ENCODE measurements at places on chromosomes 3 and 15.

DNA sequence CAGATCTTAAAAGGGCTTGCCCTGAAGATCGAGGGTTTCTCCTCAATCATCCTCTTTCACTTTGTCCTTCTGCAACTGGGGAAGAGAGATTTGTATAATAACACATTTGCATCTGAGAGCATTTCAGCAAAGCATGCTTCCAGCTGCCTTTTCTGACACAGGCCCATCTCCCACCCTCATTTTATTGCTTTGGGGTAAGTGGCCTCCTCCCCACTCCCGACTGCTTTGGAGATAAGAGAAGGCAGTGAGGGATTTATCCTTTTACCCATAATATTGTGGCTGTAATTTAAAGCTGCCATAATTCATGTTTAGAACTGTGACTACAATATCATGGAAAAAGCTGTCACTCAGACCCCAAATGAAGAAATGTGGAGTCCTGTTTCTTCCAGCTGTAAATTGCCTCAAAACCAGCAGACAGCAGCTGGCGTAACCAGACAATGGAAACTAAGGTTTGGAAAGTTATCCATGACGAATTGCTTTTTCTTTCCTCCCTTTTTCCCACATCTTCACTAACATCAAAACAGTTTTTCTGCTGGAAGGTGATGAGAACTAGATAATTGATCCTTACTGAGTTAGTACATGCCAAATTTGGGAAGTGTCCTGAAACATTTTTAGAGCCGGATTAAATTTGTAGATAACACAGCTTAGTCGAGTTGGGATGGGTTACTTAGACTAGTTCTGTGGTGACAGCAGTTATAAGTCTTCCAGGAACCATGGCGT is 104.2 kb upstream of the PFN2 start:
- no peak for DNase-seq

DNA sequence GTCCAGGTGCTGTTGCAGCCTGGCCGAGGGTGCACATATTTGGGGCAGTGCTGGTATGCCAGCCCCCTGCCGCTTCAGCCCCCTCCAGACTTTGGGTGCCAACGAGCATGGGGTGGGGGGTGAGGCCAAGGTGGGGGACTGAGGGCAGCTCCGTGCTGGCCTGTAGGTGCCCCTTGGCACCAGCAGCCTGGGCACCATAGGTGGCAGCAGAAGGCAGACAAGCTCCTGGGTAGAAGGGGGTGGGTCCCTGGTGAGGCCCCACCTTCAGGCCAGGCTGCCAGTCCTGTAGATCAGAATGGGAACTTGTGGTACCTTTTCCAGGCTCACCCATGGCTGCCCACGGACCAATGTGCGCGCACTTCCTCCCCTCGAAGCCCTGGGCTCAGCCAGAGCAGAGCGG is 16.1 kb upstream of the PLA2G4E start:
- DNase-seq = no peak

GRCh38 chr15:57866149-57866736 is 159.7 kb downstream of the POLR2M start:
- DNase-seq = peak; percentile 15

DNA sequence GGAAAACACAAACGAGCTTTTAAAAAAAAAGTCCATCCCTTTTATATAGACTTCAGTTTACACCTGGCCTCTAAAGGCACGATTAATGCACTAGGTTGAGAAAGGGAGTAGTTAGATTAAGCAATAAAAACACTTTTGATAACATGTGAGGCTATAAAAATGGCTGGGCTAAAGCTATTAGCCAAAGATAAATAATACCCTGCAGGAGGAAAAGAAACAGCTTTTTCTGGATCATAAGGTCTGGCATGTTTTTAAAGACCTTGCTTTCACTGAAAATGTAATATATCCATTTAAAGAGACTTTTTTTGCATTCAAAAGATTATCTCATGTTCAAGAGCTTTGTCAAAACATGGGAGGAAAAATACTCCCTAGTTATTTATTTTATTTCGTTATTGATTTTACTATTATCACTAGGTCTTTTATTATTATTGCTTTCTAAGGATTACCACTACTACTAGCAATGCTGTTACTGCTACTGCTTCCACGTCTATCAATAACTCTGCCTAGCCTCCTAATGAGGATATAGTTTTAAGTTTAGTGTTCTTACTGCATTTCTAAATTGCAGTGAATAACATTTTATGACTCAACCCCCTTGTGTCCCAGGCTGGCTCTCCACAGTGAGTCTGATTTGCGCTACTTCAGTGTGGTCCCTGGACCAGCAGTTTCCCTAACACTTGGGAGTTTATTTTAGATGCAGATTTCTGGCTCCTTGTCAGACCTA is 93.4 kb downstream of the THRB start:
- DNase-seq = no peak

- DNase-seq = no peak
These were observed 78.1 kb downstream of the TAMM41 start for GRCh38 chr3:11768604-11769003.

DNA sequence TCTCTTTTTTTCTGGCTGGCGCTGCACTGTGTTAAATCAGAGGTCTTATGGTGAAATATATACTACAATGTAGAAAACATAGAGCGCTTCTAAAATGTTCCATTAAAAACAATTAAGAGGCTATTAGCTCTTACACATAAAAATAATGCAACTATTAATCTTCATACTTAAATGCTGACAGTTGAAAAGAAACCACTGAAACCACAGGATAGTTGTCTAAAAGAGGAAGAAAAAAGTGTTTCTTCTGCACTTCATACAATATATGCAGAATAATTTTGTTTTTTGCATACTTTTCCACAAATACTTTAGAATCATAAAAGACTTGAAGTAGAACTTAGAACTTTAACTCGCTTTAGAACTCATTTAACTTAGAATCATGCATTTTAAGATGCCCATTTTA is 170.5 kb downstream of the PYDC2 start:
- DNase-seq = no peak

DNA sequence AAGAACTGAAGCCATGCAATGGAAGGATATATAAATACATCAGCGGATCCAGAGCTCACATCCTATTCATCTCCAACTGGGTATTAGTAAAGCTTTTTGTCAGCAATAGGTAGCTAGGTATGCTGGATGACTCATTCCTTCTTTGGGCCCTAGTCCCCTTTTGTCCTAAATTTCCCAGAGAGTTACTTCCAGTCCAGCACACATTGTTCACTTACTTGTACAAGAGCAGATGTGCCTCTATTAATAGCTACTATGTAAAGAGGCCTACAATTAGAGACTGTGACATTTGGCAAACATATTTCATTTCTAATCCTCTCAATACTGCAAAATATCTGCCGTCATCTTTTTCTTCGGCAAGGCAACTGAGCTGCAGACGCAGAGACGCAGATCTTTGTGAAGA is 1.7 kb upstream of the SLC4A7 start:
- no peak for DNase-seq

DNA sequence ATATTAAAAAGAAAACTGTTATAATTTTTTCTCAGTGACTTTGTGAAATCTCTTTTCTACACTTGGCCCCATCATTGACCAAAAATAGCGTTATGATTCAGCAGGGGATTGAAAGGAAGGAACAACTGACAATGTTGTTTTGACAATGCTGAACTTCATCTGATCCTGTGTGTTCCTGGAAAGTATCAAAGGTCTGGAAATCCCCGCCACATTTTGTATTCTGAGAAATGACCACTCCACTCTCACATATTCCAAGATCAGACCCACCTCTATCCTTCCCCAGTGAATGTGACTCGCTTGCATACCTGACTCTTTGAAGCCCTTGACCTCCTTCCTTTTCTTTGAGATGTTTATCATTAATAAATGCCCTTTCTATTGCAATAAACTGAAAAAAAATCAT is 9.7 kb upstream of the RIOX2 start:
- peak; percentile 21 for DNase-seq

- no peak for DNase-seq
These were observed 32.9 kb downstream of the EPHB3 start for GRCh38 chr3:184594371-184595001.

GRCh38 chr3:184600685-184601377 is 39.2 kb downstream of the EPHB3 start:
- DNase-seq = no peak

GRCh38 chr15:89218531-89218930 is 2.8 kb downstream of the RLBP1 start:
- no peak for DNase-seq

- DNase-seq = peak; percentile 8
These were observed 95.8 kb downstream of the ZPLD1 start for GRCh38 chr3:102530415-102531181.

- DNase-seq = no peak
These were observed 1.8 kb upstream of the GSK3B start for GRCh38 chr3:120095979-120096426.
